ENCODE measurements at places on chromosomes 12 and 14. TPM values are rescaled to one million over a fixed set of nuclear protein-coding genes. Genes with fewer than 3 reads are reported as not detected.

- H3K27me3 ChIP-seq: no peaks in the 10 kb centered on the region
- no peaks in the 10 kb centered on the region for H3K4me1 ChIP-seq
- H3K36me3 ChIP-seq: no peaks in the 10 kb centered on the region
- H3K27ac ChIP-seq: no peak overlapping the region
- DNase-seq: no peak
These were observed 592.4 kb upstream of the SEL1L start for GRCh38 chr14:82126006-82126405.

Gene ARMH4
- 0.58 TPM for total RNA-seq

Gene PITPNM2
- total RNA-seq: 4.6 TPM

DNA sequence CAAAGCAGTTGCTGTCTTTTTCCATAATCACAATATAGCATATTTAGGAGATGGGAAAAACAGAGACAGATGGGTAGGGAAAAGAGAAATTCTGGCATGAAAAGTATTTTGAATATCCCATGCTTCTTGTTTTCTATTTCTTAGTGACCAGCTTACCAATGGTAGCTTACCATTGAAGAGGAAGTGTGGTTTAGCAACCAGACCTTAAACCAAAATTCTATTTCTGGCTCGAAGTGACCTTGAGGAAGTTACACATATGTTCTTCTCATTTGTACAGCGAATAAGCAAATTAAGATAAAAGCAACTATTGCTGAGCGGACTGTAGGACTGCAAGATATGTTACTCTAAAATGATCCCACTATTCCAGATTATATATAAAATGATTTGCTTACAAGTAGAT lies 82.9 kb downstream of the FGD4 start:
- H3K36me3 ChIP-seq: no peaks in the 10 kb centered on the region
- no peak overlapping the region for H3K4me3 ChIP-seq
- peaks cover 41% of the 10 kb centered on the region for H3K4me1 ChIP-seq
- H3K27ac ChIP-seq: peak overlapping the region; percentile 56
- DNase-seq: no peak

DNA sequence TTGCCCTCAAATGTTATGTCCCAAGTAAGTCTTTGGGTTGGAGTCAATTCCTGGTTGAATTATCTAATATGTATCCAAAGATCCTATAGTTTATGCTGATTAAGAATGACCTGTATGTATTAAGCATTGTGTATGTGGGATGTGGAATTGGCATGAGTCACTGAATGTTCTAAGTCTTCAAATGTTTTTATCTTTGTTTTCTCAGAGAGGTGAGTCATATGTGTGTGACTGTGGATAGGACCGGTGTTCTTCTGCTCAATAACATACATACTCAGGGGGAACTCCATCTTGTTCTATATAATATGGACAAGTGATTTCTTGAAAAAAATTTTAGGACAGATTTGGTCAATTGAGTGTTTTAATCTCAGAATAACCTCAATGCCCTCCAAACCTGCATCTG lies 57.9 kb downstream of the NAV3 start:
- H3K4me1 ChIP-seq: no peaks in the 10 kb centered on the region
- no peaks in the 10 kb centered on the region for H3K36me3 ChIP-seq
- no peaks in the 10 kb centered on the region for H3K27me3 ChIP-seq
- DNase-seq: no peak
- H3K27ac ChIP-seq: no peak overlapping the region

- H3K36me3 ChIP-seq: no peaks in the 10 kb centered on the region
- no peak overlapping the region for H3K4me3 ChIP-seq
- no peaks in the 10 kb centered on the region for H3K4me1 ChIP-seq
- H3K27me3 ChIP-seq: no peaks in the 10 kb centered on the region
- DNase-seq: no peak
These were observed 28.6 kb upstream of the NRXN3 start for GRCh38 chr14:78141590-78141989.

Gene NPFF
- total RNA-seq: not detected
